Activated T-helper 9 cell treated with anti-CD3 and anti-CD28 coated beads, Interleukin-2, amount 50 U/mL, for 16 hours (primary cell): ENCODE measurements at places on chromosomes 12 and 14.

DNA sequence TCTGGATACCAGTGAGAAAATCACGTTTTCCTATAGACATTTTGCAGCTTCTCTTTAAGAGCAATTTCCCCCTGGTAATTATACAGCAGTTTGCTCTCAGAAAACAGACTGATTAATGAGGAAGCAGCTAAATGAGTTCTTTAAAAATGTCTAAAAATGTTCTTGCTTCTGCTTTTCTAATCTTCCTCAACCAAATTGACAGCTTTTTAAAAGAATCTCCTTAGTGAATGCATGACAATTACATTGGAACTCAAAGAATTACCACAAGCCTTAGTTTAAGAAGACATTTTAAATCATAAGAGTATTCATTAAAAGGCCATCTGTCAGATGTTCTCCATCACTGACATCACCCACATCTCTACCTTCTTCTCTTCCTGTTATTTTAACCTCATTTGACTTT lies 135.8 kb upstream of the PLXNC1 start:
- DNase-seq: no peak

DNA sequence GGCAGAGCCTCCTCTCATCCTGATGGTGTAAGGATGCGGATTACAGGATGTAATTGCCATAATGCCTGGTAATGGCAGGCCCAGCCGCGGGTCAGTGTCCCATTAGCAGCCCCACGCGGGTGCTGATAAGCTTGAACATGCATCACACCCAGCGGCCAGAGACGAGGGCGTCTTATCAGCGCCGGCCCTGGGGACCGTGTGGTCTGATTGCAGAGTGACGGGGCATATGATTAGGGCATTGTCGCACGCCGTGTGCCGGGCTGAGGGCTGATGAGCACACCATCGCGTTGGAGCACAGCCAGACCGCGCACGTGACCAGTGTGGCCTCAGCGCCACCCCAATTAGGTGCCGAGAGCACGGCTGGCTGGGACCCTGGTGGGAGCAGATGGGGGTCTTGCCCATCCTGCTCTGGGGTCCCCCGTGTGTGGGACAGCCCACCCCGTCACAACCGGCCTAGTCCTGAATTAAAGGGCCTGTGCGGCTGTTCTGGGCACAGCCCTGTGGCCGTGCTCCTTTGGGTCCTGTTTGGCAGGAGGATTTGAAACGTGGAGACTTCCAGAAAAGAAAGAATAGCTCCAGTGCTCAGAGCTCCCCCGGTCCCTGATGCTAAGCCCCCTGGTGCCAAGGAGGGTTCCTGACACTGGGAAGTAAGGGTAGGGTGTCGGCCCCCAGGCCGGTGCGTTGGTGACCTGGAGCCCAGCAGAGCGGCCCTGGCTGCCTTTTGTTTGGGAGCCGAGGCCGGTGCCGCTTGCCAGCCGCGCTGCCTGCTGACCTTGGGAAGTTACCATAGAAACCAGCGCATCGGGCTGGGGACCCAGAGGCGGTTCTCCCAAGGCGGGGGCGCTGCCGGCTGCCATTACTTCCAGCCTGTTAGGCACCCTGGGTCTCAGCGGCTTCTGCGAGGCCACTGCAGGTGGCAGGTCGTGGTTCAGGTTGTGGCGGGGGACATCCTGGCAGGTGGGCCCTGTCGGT lies 20.7 kb downstream of the KIF26A start:
- no peak for DNase-seq

- no peak for DNase-seq
These were observed 987.7 kb downstream of the GALC start for GRCh38 chr14:87005280-87005679.

- no peak for DNase-seq
These were observed 36.0 kb downstream of the MAP3K9 start for GRCh38 chr14:70773182-70773862.
